ENCODE measurements at places on chromosomes 13 and 19. TPM values are rescaled to one million over a fixed set of nuclear protein-coding genes. Genes with fewer than 3 reads are reported as not detected.

Gene MAG
- not detected for total RNA-seq

Gene MEIS3
- total RNA-seq = 19.2 TPM

Gene ACTMAP
- total RNA-seq = 1.5 TPM

Gene FREM2
- total RNA-seq = not detected

Gene RNF17
- not detected for total RNA-seq

Gene FSD1
- total RNA-seq = 1.4 TPM

Gene KIR3DL1
- total RNA-seq = not detected

Gene CEACAM3
- total RNA-seq = not detected

Gene GPR183
- 0.11 TPM for total RNA-seq

Gene SAFB2
- total RNA-seq = 33.6 TPM

Gene APLP1
- total RNA-seq = 4.1 TPM

Gene GSX1
- not detected for total RNA-seq

Data from articular chondrocyte of knee joint (primary cell).